ENCODE measurements at places on chromosomes 12 and 14. TPM values are rescaled to one million over a fixed set of nuclear protein-coding genes. Genes with fewer than 3 reads are reported as not detected.

DNA sequence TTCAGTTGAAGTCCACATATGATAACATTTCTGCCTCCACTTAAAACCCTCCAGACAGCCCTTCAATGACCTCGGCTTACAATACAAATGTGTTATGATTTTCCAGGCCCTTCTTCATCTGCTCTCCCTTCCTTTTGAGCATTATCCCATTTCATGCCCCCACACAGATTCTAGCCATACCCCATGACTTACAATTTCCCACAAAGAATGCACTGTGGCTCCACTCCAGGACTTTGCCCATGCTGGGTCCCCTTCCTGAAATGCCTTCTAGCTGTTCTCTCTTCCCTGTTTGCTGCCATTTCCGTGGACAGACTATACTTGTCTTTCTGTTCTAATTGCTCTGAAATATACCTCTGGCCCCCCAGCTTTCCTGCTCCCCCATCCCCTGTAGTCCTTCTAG is 963.2 kb downstream of the DIO2 start:
- no peaks in the 10 kb centered on the region for H3K36me3 ChIP-seq
- no peak overlapping the region for H3K4me3 ChIP-seq
- DNase-seq: no peak
- H3K27ac ChIP-seq: no peak overlapping the region

GRCh38 chr12:104650541-104650940 is 193.8 kb downstream of the CHST11 start:
- no peak for DNase-seq
- no peaks in the 10 kb centered on the region for H3K27me3 ChIP-seq
- no peak overlapping the region for H3K27ac ChIP-seq
- H3K36me3 ChIP-seq: no peaks in the 10 kb centered on the region
- no peak overlapping the region for H3K4me3 ChIP-seq
- no peaks in the 10 kb centered on the region for H3K4me1 ChIP-seq

DNA sequence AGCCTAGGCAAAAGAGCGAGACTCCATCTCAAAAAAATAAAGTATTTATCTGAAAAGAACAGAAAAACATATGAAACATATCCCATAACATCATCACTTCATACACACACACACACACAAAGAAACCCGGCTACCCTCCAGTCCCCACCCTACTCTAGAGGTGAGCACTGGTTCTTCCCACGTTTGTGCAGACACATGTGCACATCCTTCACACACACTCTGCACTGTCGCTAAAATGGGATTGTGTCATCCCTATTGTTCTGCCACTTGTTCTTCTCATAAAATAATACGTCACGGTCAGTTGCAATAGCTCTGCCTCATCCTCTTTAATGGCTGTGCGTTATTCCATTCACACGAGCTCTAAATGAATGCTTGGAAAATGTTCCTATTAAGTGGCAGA is 85.9 kb upstream of the ANO2 start:
- H3K27ac ChIP-seq: no peak overlapping the region
- no peaks in the 10 kb centered on the region for H3K27me3 ChIP-seq
- DNase-seq: no peak
- no peaks in the 10 kb centered on the region for H3K4me1 ChIP-seq
- H3K36me3 ChIP-seq: no peaks in the 10 kb centered on the region

DNA sequence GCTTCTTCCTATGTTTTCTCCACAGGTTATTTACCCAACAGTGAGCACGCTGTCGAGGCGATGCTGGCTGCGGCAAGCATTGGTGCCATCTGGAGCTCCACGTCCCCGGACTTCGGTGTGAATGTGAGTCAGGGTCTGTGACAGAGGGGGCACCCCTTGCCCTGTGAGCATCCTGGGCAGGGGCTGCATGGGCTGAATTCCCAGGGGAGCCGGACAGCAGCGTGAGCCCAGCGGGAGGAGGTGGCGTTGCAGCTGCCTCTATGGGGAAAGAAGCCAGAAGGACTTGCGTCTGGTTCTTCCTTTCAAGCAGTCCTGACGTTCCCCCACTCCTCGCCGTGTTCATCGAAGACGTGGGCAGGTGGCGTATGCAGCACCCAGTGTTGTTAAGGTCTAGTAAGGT is 26.2 kb downstream of the AACS start:
- H3K4me1 ChIP-seq: peaks cover 6% of the 10 kb centered on the region
- H3K36me3 ChIP-seq: peaks cover 4% of the 10 kb centered on the region
- no peak overlapping the region for H3K4me3 ChIP-seq

- peaks cover 2% of the 10 kb centered on the region for H3K36me3 ChIP-seq
- H3K4me1 ChIP-seq: peaks cover 8% of the 10 kb centered on the region
- H3K4me3 ChIP-seq: no peak overlapping the region
- no peak overlapping the region for H3K27ac ChIP-seq
- no peak for DNase-seq
Observed at GRCh38 chr12:19454837-19455236, 15.5 kb downstream of the AEBP2 start.

Gene PPP1R36
- total RNA-seq: 2.7 TPM

Gene STAB2
- 0.16 TPM for total RNA-seq

Gene PRKD1
- 45.1 TPM for total RNA-seq

Gene CACNA2D4
- total RNA-seq: 7.3 TPM

Gene SERPINA9
- total RNA-seq: not detected
